Stimulated activated CD4-positive, alpha-beta T cell treated with anti-CD3 and anti-CD28 coated beads, TNF-alpha, amount 100 ng/mL, for 24 hours (primary cell): ENCODE measurements at places on chromosomes 3 and 15.

DNA sequence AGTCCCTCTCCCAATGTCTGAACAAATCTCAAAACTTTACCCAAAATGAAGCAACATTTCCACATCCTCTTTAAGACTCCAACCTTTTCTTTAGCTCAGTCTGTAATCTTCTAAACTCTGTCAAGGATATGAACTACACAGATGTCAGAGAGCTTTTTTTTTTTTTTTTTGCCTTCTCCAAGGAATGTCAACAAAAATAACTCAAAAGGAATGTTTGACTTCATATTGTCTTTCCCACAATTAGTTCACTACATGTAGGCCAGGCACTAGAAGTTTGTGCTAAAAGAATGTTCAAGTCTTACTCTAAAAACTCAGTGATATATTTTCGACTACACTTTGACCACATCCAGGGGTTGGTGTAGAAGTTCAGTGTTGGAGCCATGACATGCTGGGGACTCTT, 37.1 kb downstream of the ADAMTS9 start:
- DNase-seq, result no peak

- DNase-seq, result no peak
These were observed 28.1 kb downstream of the BCL2A1 start for GRCh38 chr15:79942741-79943481.

GRCh38 chr15:101406036-101406435, 83.5 kb downstream of the PCSK6 start:
- DNase-seq, result no peak

DNA sequence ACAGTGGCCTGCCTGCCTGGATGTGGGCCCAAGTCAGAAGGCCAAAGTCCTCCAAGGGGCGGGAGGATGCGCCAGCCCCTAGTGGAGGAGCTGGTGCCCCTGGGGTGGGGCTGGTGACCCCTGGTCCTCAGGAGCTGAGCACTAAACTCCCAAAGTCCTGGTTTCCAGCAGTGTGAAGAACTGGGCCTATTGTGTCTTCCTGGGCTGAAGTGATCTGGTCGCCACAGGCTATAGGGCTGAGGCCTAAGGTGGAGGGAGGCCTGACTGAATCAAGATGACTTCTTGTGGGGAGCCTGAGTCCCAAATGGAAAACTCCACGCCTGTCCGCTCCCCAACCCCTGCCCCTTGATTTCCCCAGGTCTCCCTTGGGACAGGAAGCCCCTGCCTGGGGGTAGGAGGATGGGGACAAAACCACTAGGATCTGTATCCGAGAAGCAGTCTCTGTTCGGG, 753 bp upstream of the FES start:
- no peak for DNase-seq
